ENCODE measurements at places on chromosomes 7 and 10.

DNA sequence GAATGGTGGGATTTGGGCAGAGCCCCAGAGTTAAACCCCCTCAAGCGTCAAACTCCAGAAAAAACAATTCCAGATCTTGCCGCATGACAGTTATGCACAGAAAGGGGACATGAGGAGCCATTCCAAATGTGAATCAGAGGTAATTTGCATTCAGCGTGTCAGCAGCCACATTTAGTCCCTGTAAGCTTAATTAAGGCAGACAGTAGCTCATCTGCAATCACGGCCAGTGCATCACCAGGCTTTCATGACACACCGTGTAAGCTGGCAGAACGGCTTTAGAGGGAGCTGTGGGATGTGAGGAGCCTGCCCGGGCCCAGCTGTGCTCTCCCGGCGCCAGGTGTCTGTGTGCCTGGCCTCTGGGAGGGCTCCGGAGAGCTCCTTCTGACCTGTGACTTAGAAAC is 18.7 kb upstream of the PRKAG2 start:
- no peak for DNase-seq

GRCh38 chr10:22615819-22616499 is 98.4 kb downstream of the PIP4K2A start:
- DNase-seq = no peak

DNA sequence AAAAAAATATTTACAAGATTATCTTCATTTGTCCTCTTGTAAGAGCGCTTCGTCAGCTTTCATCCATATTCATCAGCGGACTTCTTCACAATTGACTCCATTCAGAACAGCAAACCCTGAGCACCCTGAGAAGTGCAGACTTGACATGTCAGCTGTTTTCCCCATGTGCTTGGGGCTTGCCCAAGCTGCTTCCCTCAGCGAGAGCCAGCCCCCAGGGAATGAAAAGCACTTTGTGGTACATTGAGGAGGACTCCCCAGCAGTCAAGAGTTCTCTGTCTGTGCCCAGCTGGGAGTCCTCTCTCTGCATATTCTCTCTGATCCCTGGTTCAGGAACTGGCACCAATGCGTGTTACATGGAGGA is 22.7 kb downstream of the HKDC1 start:
- no peak for DNase-seq

GRCh38 chr7:41197769-41198168 is 505.1 kb downstream of the INHBA start:
- DNase-seq = no peak

- no peak for DNase-seq
These were observed 47.8 kb upstream of the CPN1 start for GRCh38 chr10:100129424-100129823.

- DNase-seq = no peak
These were observed 243.0 kb downstream of the WDR37 start for GRCh38 chr10:1299041-1299726.

- DNase-seq = no peak
These were observed 46.9 kb upstream of the MXI1 start for GRCh38 chr10:110160522-110160921.

- no peak for DNase-seq
These were observed 69.8 kb downstream of the MET start for GRCh38 chr7:116741625-116742316.

DNA sequence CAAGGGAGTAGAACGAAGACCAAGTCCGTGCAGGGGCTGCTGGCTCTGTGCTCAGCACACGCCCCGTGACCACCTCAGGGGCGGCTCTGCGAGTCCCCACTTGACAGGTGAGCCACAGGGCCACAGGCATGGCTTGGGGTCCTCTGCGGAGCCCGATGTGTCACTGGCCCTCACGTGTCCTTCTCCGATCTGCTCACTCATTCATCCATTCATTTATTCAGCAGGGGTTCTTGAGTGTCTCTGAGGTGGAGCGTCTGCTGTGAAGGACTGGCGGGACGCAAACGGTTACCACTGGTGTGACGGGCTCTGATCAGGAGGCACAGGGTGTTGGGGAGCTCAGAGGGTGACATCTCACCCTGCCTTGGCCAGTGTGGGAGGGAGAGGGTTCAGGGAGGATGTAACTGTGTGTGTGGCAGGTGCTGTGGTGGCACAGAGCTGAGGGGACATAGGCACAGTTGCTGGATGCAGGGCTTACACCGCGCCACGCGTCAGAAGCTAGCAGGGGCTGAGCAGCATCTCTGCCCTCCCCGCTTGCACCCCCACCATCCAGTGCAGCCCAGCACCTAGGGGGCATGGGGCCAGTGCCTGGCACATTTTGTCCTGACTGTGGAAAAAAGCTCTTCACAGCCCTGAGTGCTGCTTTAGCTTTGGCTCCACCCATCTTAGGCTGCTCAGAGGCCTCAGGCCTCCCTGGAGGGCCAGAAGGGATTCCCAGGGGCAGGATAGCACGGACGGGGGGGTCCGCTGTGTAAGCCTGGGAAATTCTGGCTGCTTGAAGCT is 116.8 kb downstream of the LHPP start:
- DNase-seq = no peak

Measured in NCI-H774 (cell line).